ENCODE measurements at places on chromosomes 4 and X. TPM values are rescaled to one million over a fixed set of nuclear protein-coding genes. Genes with fewer than 3 reads are reported as not detected.

ASB9 gene
- not detected for total RNA-seq

RHOH gene
- 459 TPM for total RNA-seq

WNK3 gene
- 0.21 TPM for total RNA-seq

NUDT10 gene
- total RNA-seq = not detected

CXCL6 gene
- total RNA-seq = not detected

CD40LG gene
- 34.8 TPM for total RNA-seq

RRH gene
- not detected for total RNA-seq

UGT8 gene
- 0.50 TPM for total RNA-seq

DMRTC1B gene
- 0.65 TPM for total RNA-seq

All from T-helper 17 cell (primary cell).